ENCODE measurements at places on chromosomes 1 and 21.
A peak's percentile ranks its signal among the peaks of the same experiment; 100 is the strongest.

GRCh38 chr1:201599548-201599947 is 60.6 kb downstream of the NAV1 start:
- DNase-seq: no peak

DNA sequence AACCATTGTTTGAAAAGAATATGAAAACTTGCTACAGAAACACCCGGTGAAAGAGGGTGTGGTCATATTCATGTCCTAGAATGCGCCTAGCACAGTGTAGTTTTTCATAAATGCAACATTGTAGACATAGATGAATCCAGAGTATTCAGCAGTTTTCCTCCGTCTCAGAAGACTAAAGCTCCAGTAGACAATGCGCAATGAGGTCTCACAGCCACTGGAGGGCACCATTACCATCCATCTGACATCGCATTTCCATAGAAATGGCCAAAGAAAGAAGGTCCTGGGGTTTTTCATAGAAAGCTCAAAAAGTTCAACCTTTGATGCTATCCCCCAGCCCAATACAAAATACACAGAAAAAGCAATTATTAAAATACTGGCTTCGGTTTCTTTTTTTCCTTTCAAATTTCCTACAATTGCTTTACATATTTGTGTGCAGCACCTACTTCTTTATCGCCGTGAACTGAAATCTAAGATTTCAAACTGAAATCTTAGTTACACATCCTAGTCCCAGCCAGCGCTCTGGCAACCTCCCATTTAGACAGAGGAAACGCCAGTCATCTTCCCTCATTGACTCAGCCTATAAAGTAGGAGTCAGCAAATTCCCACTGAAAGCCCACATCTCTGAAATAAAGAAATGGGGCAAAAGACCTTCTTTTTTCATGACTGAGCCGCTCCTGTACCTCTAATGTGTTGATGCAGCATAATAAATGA is 3.9 kb upstream of the CD58 start:
- peak; percentile 81 for DNase-seq

DNA sequence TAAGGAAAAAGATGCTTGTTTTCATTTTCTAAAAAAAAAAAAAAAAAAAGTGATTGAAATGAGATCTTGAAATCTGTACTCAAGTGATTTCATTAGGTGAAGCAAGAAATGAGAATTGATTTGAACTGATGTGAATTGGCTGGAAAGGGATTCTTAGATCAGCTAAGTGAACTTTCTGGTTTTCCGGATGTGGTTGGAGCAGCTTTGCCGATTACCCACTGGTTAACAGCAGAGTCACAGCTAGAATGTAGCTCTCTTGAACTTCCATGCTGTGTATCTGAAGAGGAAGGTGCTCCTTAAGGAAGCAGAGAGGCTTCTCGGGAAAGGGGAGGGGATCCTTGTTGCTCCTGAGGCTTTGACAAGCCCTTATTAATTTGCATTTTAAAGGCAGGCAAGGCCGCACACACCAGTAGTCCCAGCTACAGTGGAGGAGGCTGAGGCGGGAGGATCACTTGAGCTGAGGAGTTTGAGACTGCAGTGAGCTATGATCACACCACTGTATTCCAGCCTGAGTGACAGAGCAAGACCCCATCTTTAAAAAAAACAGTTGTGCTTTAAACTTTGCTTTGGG is 28.7 kb upstream of the PWP2 start:
- DNase-seq: no peak

DNA sequence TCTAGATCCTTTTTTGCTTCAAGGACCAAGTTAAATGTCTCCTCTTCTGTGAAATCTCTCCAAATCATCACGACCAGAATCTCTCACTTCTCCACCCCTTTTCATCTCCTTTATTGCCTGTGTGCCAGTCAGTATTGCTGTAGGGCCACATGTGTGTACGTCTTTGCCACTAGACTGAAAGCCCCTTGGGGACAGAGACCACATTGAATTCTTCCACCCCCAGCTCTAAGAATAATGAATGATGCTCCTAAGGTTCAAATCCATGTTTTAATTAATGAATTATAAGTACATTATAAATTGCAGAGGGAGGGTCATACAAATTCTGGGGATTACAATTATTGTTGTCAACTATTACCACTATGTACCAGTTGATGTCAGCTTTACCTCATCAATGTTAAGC is 343.8 kb downstream of the USP25 start:
- DNase-seq: no peak

- DNase-seq: no peak
Observed at GRCh38 chr1:115744646-115745275, 23.8 kb downstream of the CASQ2 start.

DNA sequence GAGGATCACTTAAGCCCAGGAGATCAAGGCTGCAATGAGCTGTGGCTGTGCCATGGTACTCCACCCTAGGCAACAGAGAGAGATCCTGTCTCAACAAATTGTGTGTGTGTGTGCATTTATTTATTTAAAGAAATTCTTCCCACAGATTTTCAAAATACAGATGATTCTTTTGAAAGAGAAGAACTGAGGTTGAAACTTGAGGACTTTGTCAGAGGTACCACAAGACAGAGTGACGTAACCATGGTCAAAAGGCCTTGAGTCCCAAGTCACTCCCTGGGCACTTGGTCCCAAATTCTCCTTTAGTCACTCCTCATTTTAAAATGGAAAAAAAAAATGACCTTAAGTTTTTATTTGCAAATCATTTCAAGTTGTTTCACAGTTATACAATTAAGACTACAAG is 57.4 kb downstream of the TIAM1 start:
- no peak for DNase-seq

DNA sequence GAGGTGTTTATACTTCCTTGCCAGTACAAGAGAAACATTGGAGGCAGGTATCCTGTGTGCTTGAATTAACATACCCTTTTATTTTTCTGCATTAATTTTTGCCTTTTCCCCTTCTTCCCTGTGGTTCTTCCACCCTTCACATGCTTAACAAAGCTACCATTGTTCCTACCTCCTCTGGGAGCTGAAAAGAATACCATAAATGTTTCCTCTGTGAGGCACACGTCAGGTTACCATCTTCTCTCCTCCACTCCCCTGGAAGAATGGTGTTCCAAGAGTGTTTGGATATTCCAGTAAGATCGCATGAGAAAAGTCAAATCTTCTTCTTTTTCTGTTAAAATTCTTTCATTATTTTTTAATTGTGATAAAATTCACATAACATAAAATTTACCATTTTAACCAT is 74.6 kb upstream of the MARK1 start:
- no peak for DNase-seq

GRCh38 chr1:63679589-63679988 is 86.4 kb downstream of the PGM1 start:
- no peak for DNase-seq

- no peak for DNase-seq
Observed at GRCh38 chr1:234683861-234684632, 74.1 kb upstream of the IRF2BP2 start.

- no peak for DNase-seq
Observed at GRCh38 chr1:55965981-55966461, 613.3 kb downstream of the PLPP3 start.

DNA sequence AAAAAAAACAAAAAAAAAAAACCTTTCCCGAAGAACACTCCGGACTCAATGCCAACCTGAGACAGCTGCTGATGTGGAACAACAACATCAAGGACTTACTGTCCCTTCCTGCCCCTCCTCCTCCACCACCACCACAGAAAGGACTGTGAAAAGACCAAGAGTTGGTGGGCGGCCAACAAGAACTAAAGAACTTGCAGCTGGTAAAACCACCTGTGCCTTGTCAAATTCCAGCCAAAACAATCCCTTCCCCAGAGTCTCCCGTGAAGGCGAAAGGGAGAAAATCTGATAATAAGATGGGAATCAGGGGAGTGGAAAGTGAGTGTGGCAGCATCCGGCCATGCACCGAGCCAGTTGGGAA is 88.9 kb downstream of the PROX1 start:
- no peak for DNase-seq

DNA sequence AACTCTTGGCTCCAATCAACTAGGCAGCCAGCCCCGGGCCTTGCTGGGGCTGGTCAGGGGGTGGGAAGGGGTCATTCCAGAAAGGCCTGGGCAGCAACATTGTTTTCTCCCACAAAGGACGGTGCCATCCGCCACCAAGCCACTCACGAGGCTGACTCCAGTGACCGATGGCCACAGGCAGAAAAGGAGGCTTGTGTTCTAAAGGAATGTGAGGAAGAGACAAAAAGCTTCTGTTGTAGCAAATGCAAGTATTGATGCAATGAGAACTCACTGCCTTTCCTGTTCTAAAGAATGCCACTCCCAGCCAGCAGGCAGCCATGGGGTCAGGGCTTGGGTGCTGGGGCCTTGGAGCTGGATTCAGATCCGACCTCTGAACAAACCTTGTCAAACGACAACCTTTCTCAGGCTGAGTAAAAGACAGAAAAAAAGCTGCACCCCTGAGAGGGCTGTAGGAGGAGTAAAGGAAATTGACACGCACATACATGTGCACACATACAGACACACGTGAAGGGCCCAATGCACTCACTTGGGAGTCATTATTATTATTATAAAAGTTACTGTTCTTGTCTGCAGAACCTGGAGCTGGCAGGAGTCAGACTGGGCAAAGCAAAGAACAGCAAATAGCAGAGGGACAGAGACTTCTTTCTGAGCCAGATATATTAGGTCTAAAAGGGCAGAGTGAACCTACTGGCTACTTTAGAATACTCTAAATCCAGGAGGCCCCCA is 13.9 kb upstream of the PRMT2 start:
- no peak for DNase-seq

DNA sequence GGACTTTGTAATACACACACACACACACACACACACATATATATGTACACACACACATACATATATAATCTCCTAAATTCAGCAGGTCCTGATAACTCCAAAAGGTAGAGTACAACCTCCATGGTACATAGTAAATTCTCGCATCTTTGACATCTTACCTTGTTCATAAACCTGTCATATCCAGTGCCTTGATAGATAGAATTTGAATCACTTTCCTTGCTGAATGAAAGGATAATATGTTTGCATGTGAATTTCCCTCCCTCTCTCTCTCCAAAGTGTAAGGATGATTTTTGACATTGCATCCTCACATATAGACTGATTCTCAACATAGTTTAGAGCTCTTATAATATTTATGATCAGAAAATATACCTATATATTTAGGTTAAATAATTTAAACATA is 567.1 kb upstream of the ADGRL2 start:
- no peak for DNase-seq

DNA sequence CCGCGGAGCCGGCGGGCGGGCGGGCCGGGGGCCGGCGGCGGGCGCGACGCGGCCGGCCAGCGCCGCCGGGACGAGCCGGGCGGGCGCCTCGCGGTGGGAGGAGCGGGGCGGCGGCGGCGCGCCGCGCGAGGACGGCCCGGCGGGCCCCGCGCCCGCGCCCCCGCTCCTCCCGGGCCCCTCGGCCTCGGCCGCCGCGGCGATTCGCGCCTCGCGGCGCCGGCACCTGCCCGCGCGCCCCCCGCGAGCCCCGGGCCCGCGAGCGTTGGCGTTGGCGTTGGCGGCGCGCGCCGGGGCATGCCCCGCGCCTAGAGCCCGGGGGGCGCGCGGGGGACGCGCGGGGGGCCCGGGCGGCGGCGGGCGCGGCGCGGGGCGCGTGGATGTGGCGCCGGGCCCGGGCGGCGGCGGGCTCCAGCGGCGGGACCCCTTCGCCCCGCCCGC is at the start of gene SKI:
Gene SKI, plus strand, starts transcription at position 163 of the 438 bp plus-strand sequence. CDS start 448 bp downstream, outside the sequence.
- no peak for DNase-seq

DNA sequence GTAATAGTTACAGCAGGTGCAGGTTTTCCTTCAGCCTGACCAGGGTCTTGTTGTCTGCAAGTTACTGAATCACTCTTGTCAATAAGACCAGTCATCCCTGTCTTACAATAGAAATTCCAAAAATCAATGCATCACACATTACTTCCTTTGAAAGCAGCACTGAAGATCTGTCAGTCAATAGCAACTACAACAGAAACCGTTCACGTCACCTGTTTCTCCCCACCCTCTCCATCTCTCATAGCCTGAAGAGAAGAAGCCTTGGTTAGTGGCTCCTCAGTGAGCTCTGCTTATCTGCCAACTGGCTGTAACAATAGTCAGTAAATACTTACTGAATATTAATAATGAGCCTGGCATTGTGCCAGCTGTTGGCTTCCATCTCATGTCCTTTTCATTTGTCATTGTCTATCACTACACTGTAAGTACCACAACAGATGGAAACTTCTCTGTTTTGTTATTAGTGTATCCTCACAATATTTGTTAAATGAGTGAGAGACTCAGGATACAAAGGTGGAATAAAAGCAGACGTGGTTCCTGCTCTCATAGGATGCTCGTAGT is 195.2 kb downstream of the S1PR1 start:
- DNase-seq: no peak

- DNase-seq: no peak
Observed at GRCh38 chr1:9798236-9799130, 25.3 kb downstream of the CLSTN1 start.

GRCh38 chr21:44524414-44525371 is 15.3 kb downstream of the KRTAP10-1 start:
- no peak for DNase-seq

- DNase-seq: no peak
Observed at GRCh38 chr1:219119839-219120238, 53.8 kb upstream of the LYPLAL1 start.

GRCh38 chr1:212293579-212293978 is 8.4 kb downstream of the PPP2R5A start:
- DNase-seq: no peak

- no peak for DNase-seq
Observed at GRCh38 chr21:41776778-41777177, 9.9 kb upstream of the RIPK4 start.

DNA sequence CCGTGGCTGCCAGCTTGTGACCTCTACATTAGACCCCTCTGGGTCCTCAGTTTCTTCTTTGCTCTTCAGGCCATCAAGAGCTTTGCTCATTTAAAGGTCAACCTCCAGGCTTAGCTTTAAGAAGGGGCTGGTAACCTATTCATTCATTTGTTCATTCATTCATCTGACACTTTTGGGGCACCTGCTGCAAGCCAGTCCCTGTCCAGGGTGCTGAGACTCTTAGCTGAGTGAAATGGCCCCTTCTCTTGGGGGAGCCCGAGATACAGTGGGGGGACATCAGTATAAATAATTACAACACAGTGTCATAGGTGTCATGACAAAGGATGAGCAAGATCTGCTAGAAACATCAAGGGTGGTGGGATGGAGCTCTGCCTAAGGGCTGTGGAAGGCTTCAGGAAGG is 10.5 kb upstream of the TTC4 start:
- DNase-seq: no peak

DNA sequence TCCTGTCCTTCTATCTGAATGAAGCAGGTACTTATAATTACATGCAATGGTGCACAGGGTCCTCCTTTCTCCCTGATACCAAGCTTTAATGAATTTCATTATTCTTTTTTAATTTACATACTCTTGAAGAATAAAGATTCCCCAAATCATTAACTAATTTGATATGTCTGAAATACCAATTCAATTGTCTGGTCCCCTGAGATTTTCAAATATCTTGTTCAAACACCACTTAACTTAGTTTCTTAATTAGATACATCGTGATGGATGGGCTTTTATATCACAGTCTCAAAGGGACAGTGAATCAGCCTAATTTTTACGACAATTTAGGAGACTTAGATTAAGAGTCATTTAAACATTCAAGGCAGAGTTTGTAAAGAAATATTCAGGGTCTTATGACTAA is 1054.6 kb downstream of the PLA2G4A start:
- no peak for DNase-seq

Data from HEK293T (cell line).